Omental fat pad (tissue), 4 donors: ENCODE measurements at places on chromosomes 16 and 17. TPM values are rescaled to one million over a fixed set of nuclear protein-coding genes. Genes with fewer than 3 reads are reported as not detected.

DNA sequence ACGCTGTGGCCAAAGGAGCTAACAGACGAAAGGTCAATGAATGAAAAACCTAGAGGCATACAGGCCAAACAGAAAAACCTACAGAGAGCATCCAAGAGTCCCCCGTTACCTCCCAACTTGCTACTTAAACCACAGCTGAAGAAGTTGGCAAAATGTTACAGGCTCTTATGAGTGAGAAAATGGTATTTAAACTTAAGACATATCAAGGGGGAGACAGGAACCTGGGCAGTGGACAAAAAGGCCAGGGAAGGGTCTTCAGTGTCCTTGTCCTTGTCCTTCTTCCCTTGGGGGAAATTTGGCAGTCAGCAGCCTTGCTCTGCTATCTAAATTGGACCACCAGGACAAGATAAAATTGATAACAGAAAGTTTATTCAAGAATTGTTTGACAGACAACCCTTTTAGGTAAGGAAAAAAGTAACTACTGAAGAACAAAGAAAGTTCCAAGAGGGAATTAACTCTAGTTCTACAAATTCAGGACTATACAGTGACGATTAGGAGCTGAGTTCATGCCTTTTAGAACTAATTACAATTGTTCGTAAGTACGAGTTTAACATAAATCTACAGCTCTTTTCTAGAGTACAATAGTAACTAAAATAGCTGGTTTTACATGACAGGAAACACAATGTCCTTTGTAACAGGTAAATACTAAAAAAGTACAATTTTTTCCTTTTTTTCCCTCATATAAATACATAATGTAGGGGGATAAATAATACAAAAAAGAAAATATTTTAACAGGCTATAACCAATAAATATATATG is 3.8 kb upstream of the HOXB2 start:
- no peak for DNase-seq

GRCh38 chr17:65243838-65244625 is 106.9 kb downstream of the RGS9 start:
- no peak for DNase-seq

DNA sequence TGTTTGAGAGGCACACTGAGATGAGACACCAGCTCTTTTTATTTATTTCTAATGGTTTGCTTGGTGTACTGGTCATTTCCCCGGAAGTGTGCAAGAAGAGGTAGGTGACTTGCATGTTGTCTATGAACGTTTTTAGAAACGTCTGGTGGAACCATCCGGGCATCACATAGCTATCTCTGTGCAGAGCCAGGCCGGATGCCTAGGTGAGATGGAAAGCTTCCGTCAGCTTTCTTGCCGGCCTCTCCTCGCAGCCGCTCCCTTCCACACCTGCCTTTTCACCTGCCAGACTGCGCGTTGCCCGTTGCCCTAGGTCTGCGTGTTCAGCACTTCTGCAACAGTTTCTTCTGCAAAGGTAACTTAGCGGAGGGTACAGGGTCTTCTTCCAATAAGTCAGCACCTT is 416.0 kb downstream of the WWOX start:
- no peak for DNase-seq

DNA sequence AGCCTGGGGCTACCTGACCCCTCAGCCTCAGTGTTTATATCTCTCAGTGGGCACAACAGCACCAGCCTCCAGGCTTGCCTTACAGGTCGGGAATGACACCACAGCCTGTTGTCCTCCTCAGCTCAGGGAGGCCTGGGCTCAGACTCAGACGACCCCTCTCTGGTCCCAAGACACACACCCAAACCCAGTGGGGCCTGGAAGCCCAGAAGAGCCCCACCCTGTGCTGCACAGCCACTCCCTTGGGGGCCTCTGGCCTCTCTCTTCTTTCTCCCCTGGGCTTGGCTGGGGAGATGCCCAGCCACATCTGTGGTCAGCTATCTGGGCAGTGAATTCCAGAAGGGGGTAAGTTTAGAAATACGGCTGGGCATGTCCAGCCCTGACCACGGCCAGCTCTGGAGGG is 2.4 kb downstream of the NATD1 start:
- DNase-seq: no peak

GRCh38 chr17:72119873-72120641 is 763 bp upstream of the SOX9 start:
- DNase-seq: no peak

GRCh38 chr17:61009663-61010062 is 332.0 kb downstream of the BCAS3 start:
- DNase-seq: no peak

DNA sequence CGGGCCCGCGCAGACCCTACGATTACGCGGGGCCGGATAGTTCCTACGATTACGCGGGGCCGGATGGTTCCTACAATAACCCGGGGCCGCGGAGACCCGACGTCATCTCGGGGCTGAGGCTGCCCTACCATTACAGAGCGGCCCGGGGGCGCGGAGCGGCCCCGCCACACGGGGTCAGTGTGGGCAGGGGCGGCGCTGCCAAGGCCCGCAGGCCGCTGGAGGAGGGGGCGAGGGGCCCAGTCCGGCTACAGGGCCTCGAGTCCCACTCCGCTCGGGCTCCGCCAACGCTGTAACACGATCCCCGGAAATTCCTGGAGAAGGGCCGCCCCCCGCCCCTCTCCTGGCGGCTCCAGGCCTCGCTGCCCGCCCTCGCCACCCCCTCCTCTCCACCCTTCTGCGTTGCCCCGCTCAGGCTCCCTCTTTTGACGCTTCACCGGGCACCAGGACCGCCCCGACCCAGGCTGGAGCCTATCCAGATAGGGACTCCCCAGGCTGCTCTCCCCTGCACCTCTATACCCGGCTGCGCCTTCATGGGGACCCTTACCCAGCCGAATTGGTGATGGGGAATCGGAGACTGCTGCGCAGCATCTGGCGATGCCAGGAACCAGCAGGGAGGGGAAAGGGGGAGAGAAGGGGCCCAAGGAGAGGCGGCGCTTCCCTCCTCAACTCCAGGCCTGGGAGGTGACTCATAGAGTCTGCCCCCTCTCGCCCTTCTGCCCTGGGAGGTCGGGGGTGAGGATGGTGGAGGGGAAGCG is at the start of gene RAB34:
Gene RAB34, minus strand, starts transcription at position 291 of the 755 bp plus-strand sequence. CDS start 602 bp downstream, outside the sequence.
- DNase-seq: no peak

- no peak for DNase-seq
Observed at GRCh38 chr16:70759666-70760065, 41.3 kb downstream of the VAC14 start.

- DNase-seq: no peak
Observed at GRCh38 chr16:71247478-71247877, 17.0 kb upstream of the HYDIN start.

DNA sequence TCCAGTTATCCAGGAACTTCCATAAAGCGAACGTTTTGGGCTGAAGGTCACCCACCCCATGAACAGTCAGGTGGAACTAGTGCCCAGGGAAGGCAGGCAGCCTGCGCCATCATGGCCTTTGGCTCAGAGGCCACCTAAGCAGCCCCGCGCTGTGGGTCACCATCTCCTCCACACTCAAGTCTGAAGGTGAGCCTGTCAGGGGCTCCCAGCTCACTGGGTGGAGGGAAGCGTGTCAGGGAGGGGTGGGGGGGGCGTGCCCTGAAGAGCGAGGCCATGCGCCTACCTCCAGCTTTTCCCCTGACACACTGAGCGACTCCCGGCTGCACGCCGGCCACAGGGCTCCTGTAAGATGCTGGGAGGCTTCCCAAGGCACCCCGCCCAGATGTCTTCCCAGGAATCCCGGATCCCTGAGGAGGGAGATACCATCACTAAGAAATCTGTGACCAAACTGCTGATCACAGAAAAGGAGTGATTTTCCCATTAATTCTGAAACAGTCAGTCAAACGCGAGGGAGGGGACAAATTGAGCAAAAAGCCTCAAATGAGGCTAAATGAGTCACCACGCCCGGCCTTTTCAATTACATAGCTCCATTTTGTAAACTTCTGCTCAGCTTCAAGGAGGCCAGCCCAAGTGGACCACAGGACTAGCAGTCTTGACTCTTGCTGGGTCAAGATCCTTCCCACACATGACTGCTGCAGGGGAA is 26.5 kb upstream of the SLC25A19 start:
- DNase-seq: no peak

DNA sequence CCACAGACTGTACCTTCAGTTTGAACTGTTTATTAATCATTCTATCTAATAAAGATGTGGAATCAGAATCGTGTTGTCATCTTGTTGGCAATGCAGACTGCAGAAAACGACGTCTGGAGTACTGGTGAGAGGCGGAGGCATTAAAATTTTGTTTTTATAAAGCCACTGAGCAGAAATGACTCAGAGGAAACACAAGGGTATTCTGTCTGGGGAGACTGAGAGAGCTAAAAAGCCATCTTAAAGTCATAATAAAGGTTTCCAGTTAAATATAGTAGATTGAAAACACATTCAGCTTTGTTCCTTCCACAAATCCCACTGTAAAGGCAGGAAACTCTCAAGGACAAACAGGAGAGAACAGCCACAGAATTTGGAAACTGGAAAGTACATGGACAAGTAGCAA is 74.2 kb downstream of the CPPED1 start:
- DNase-seq: no peak

GRCh38 chr16:58345574-58346354 is 46.5 kb upstream of the GINS3 start:
- no peak for DNase-seq

- DNase-seq: no peak
Observed at GRCh38 chr17:39745335-39746144, 7.8 kb downstream of the GRB7 start.

DNA sequence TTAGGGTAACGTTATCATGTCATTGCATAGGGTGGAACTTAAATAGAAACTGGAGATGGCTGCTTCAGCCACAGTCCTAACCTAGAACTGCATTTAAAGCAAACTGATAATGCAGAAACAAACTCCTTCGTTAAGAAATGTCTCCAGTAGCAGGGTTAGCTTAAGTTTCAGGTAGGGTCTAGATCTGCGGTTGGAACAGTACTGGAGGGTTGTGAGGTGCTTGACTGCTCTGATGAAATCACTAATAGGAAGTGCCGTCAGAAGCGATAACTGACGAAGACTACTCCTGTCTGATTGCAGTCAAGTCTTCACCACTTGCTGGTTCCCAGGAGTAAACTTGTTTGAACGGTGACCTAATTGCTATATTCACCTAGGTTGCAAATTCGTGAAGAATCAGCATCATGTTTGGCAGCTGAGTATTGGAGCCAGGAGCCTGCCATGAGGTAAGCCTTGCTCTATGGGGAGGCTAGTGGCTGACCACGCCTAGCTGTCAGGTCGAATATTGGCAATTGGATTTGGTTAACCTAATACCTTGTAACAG is 24.5 kb downstream of the TRPV2 start:
- no peak for DNase-seq

GRCh38 chr17:19534562-19535149 is 1.0 kb downstream of the SLC47A1 start:
- no peak for DNase-seq

GRCh38 chr17:70787721-70788300 is 618.5 kb downstream of the KCNJ2 start:
- no peak for DNase-seq

GRCh38 chr17:11582217-11582616 is 16.1 kb upstream of the DNAH9 start:
- DNase-seq: no peak

DNA sequence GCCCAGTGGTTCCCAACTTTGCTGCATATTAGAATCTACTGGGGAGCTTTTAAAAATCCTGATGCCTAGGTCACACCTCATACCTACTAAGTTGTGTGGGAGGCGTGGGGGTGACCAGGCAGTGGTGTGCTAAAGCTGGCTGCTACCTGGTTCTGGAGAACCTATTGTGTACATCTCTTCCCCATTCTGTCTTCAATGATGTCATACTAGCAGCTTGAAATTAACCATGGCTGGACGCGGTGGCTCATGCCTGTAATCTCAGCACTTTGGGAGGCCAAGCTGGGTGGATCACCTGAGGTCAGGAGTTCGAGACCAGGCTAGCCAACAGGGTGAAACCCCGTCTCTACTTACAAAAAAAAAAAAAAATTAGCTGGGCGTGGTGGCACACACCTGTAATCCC is 11.3 kb upstream of the NLK start:
- no peak for DNase-seq

DNA sequence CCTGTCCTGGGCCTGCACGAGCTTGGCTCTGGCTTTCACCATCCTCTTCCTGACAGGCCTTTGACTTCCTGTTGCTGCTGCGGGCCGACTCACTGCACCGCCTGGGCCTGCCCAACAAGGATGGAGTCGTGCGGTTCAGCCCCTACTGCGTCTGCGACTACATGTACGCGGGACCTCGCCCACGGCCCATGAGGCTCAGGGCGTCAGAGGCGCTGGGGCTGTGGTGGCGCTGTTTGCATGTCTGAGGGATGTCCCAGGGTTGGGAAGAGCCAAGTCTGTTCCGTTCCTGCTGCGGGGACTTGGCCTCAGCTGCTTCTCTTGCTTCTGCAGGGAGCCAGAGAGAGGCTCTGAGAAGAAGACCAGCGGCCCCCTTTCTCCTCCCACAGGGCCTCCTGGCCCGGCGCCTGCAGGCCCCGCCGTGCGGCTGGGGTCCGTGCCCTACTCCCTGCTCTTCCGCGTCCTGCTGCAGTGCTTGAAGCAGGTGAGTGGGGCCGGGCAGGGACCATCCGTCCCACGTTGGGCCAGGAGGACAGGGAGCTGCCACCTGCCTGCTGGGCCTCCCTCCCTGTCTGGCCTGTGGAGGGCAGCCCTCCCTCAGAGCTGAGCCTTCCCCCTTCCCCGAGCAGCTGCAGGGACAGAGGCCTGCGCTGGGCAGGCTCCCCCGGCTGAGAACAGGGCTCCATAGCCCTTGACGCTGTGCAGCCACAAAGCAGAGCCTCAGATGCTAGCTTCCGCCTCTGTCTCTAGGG is 23.8 kb downstream of the TSC2 start:
- no peak for DNase-seq

DNA sequence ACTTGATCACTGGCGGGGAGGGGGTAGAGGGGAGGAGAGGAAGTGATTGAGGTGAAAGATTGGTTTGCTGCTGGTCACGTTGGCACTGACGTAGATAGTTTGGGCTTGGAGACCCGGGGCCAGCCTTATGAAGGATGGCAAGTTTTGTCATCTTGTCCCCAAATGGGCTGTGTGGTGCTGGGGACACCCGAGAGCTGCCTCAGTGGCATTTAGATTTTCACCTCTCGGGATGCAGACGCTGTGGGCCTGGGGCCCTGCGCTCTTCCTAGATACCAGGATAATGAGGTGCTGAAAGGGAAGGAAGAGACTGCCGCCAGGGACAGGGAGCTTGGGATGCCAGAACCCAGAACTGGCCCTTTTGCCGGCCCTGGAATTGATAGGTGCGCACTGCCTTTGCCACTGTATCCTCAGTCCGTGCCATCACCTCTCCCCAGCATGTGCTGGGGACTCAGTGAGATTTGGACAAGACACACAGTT is 1.4 kb upstream of the SOCS3 start:
- no peak for DNase-seq

GRCh38 chr16:68290450-68290849 is 20.3 kb downstream of the SLC7A6OS start:
- no peak for DNase-seq

GRCh38 chr17:58060596-58061191 is 22.5 kb upstream of the DYNLL2 start:
- DNase-seq: no peak

GRCh38 chr16:19138601-19139000 is 24.8 kb downstream of the ITPRIPL2 start:
- DNase-seq: no peak

Gene ZG16
- total RNA-seq: not detected

Gene CCL16
- not detected for total RNA-seq

Gene CRISPLD2
- total RNA-seq: 385 TPM

Gene HASPIN
- not detected for total RNA-seq

Gene NEK8
- total RNA-seq: 1.9 TPM

Gene HOXB3
- total RNA-seq: 30.3 TPM

Gene FOXN1
- total RNA-seq: not detected

Gene GDPD3
- total RNA-seq: 2.1 TPM
